ENCODE measurements at places on chromosomes 12 and 14. TPM values are rescaled to one million over a fixed set of nuclear protein-coding genes. Genes with fewer than 3 reads are reported as not detected.

OASL gene
- total RNA-seq, result 0.59 TPM

FAM186B gene
- 0.65 TPM for total RNA-seq

APOF gene
- 0.22 TPM for total RNA-seq

KRT4 gene
- total RNA-seq, result 0.59 TPM

C12orf54 gene
- total RNA-seq, result 9.5 TPM

CBX5 gene
- 172 TPM for total RNA-seq

BDKRB2 gene
- total RNA-seq, result 1.9 TPM

KRT73 gene
- not detected for total RNA-seq

ARHGEF40 gene
- total RNA-seq, result 23.3 TPM

LRIG3 gene
- 7.1 TPM for total RNA-seq

HNF1A gene
- 0.71 TPM for total RNA-seq

SERPINA9 gene
- not detected for total RNA-seq

Data from motor neuron (in vitro differentiated cells).